CD4-positive, CD25-positive, alpha-beta regulatory T cell (primary cell): ENCODE measurements at places on chromosomes 12 and 14. TPM values are rescaled to one million over a fixed set of nuclear protein-coding genes. Genes with fewer than 3 reads are reported as not detected.

- no peak for DNase-seq
- H3K27me3 ChIP-seq = no peaks in the 10 kb centered on the region
- H3K36me3 ChIP-seq = peaks cover 9% of the 10 kb centered on the region
- no peak overlapping the region for H3K27ac ChIP-seq
- no peak overlapping the region for H3K4me3 ChIP-seq
Observed at GRCh38 chr14:102055181-102055901, 31.5 kb downstream of the HSP90AA1 start.

GRCh38 chr12:15563663-15564062, 225.5 kb downstream of the EPS8 start:
- no peaks in the 10 kb centered on the region for H3K36me3 ChIP-seq
- no peaks in the 10 kb centered on the region for H3K27me3 ChIP-seq
- peak; percentile 80 for DNase-seq
- H3K27ac ChIP-seq = peak overlapping the region; percentile 48
- peaks cover 29% of the 10 kb centered on the region for H3K4me1 ChIP-seq
- peak overlapping the region; percentile 77 for H3K4me3 ChIP-seq

DNA sequence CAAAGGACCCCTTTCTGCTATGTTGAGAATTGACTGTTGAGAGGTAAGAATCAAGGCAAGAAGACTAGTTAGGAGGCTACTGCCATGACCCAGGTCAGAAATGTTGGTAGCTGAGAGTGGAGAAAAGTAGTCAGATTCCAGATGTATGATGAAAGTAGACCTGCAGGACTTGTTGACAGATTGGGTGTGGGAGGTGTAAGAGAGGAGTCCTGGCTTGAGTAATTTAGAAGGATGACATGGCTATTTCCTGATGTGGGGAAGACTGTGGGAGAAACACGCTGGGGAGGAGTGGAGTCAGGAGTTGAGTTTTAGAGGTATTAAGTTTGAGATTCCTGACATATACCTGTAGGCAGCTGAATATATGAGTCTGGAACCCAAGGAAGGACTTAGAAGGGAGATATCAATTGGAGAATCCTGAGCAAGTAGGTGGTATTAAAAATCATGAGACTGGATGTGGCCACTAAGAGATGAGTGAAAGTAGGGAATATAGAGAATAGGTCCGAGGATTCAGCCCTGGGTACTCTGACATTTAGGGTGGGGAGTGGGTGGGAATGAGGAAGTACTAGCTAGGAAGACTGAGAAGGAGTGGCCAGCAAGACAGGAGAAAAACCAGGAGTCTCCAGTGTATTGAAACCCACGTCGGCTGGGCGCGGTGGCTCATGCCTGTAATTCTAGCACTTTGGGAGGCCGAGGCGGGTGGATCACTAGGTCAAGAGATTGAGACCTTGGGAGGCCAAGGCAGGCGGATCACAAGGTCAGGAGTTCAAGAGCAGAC, 12.6 kb upstream of the DDX47 start:
- no peaks in the 10 kb centered on the region for H3K36me3 ChIP-seq
- no peak overlapping the region for H3K27ac ChIP-seq
- peaks cover 20% of the 10 kb centered on the region for H3K4me1 ChIP-seq
- no peak for DNase-seq

DNA sequence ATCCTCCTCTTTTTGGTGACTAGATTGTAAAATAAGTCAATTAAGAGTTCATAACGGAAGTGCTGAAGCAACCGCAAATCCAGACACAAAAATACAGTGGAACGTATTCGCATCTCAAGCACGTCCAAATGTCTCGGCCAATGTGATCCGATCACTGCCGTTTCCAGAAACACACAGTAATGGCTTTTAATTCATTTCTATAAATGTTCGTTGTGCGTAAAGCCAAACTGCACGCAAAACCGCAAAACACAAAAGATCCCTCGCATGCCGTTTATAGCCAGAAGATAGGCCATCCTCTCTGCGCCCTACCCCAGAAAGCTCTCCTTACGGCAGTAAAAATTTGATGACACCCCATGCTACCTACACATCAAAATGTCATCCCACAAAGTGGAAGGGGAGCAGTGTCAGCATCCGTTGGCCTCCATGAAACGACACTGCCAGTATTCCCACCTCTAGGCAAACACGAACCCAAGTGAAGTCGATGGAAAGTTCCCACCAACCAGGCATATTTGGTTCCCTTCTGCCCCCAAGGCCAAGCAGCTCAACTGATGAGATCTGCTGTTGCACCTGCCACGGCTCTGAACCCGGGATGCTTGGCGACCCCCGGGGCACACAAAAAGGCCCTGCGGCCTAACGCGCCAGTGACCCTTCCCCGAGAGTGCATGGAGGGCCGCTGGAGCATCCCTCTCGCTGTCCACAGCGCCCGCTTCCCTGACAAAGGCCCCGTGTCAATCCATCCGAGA, 1.4 kb downstream of the HECTD4 start:
- H3K4me1 ChIP-seq = peaks cover 18% of the 10 kb centered on the region
- H3K36me3 ChIP-seq = no peaks in the 10 kb centered on the region
- no peak overlapping the region for H3K27ac ChIP-seq
- H3K27me3 ChIP-seq = no peaks in the 10 kb centered on the region
- DNase-seq = peak; percentile 9

- H3K27me3 ChIP-seq = no peaks in the 10 kb centered on the region
- no peak overlapping the region for H3K27ac ChIP-seq
- H3K4me1 ChIP-seq = no peaks in the 10 kb centered on the region
- no peaks in the 10 kb centered on the region for H3K36me3 ChIP-seq
- H3K4me3 ChIP-seq = no peak overlapping the region
- no peak for DNase-seq
Observed at GRCh38 chr12:111086947-111087700, 166.7 kb upstream of the MYL2 start.

DNA sequence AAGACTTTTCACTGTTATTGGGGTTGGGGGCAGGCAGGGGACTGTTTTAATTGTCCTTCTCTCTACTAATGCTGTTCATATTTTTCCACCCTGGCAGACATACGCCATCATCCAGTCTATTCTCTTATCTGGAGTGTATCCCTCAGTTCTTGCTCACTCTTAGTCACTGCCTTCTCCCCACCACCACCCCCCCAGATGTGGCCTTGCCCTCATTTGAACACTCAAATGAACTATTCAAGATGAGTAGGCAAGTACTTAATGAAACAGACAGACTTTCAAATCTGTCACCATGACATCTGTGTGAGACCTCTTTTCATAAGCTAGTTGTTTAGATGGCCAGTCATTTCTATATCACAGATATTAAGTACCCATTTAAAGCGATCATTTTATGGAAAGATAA, 10.1 kb downstream of the NUDT4 start:
- H3K4me3 ChIP-seq = no peak overlapping the region
- H3K4me1 ChIP-seq = peaks cover 13% of the 10 kb centered on the region
- H3K27ac ChIP-seq = no peak overlapping the region
- no peak for DNase-seq
- no peaks in the 10 kb centered on the region for H3K27me3 ChIP-seq
- H3K36me3 ChIP-seq = no peaks in the 10 kb centered on the region

- H3K27me3 ChIP-seq = no peaks in the 10 kb centered on the region
- no peak overlapping the region for H3K27ac ChIP-seq
- DNase-seq = no peak
- no peaks in the 10 kb centered on the region for H3K4me1 ChIP-seq
- H3K36me3 ChIP-seq = peaks cover 8% of the 10 kb centered on the region
- H3K4me3 ChIP-seq = no peak overlapping the region
Observed at GRCh38 chr14:100332797-100333196, 9.7 kb downstream of the SLC25A47 start.

- no peak overlapping the region for H3K27ac ChIP-seq
- H3K4me1 ChIP-seq = no peaks in the 10 kb centered on the region
- no peak overlapping the region for H3K4me3 ChIP-seq
- DNase-seq = no peak
Observed at GRCh38 chr12:43893670-43894069, 57.8 kb downstream of the TMEM117 start.

DNA sequence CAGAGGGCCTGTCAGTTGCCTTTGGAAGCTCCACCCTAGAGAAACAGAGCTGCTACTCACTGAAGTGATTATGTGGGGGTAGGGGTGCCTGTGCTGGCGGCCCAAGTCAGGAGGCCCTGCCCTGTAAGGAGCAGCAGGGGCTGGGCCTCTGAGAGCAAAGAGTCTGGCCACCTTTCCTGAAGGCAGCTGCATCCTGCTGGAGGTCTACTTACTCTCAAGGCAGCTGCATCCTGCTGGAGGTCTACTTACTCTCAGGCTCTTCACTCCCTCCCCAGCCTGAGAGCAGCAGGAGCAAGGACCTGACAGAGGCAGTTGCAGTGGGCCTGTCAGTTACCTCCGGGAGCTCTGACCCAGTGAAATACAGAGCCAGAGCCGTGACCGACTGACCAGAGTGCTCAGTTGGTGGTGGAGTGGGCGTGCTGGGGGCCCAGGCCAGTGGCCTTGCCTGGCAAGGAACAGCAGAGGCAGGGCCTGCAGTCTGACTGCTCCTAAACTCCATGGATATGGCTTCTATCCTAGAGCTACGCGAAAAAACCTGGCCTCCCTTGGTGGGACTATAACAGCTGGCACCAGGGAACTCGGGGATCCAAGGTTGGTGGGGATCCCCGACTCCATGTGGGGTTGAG, 32.3 kb downstream of the RAD51B start:
- H3K27me3 ChIP-seq = no peaks in the 10 kb centered on the region
- H3K36me3 ChIP-seq = no peaks in the 10 kb centered on the region
- H3K4me1 ChIP-seq = no peaks in the 10 kb centered on the region
- no peak overlapping the region for H3K27ac ChIP-seq
- no peak overlapping the region for H3K4me3 ChIP-seq

GRCh38 chr12:58529897-58530741, 390.2 kb downstream of the LRIG3 start:
- DNase-seq = no peak
- H3K4me1 ChIP-seq = no peaks in the 10 kb centered on the region
- no peak overlapping the region for H3K4me3 ChIP-seq
- no peak overlapping the region for H3K27ac ChIP-seq

GRCh38 chr12:40314927-40315326, 90.1 kb downstream of the LRRK2 start:
- no peak overlapping the region for H3K27ac ChIP-seq

DNA sequence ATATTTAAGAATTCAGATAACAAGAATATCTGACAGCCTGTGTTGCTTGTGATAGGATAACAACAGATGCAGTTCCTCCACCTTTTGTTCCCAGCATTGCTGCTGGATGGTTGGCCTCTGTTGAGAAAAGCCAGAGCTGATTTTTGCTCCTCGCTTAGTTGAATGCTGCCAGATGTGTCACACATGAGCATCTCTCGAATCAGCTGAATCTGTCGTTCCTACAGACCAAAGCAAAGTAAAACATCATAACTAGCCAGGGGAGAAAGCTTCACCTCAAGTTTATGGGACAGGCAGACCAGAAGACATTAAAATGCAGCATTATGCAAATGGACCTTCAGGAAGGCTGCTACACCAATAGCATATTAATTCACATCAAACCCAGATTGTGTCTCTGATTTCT, 20.1 kb downstream of the RACGAP1 start:
- DNase-seq = no peak
- peaks cover 25% of the 10 kb centered on the region for H3K36me3 ChIP-seq
- H3K27ac ChIP-seq = no peak overlapping the region
- peaks cover 11% of the 10 kb centered on the region for H3K4me1 ChIP-seq

DNA sequence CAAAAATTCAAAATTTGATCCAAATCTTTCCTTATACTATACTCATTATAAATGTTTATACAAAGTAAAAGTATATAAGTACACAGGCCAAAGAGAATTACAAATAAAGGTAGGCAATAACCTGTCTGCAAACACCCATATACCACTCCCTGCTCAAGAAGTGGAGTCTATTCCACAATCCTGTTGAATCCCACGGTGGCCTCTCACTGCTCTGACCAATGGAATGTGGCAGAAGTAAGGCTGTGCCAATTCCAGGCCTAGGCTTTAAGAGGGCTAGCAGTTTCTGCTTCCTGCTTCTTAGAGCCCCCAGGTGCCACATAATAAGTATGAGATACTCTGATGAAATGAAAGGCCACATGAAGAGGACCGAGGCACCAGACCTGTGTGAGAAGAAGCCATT, 79.8 kb upstream of the CFL2 start:
- no peak overlapping the region for H3K4me3 ChIP-seq
- no peak overlapping the region for H3K27ac ChIP-seq
- no peak for DNase-seq
- H3K4me1 ChIP-seq = no peaks in the 10 kb centered on the region
- H3K36me3 ChIP-seq = peaks cover 65% of the 10 kb centered on the region
- H3K27me3 ChIP-seq = no peaks in the 10 kb centered on the region

DNA sequence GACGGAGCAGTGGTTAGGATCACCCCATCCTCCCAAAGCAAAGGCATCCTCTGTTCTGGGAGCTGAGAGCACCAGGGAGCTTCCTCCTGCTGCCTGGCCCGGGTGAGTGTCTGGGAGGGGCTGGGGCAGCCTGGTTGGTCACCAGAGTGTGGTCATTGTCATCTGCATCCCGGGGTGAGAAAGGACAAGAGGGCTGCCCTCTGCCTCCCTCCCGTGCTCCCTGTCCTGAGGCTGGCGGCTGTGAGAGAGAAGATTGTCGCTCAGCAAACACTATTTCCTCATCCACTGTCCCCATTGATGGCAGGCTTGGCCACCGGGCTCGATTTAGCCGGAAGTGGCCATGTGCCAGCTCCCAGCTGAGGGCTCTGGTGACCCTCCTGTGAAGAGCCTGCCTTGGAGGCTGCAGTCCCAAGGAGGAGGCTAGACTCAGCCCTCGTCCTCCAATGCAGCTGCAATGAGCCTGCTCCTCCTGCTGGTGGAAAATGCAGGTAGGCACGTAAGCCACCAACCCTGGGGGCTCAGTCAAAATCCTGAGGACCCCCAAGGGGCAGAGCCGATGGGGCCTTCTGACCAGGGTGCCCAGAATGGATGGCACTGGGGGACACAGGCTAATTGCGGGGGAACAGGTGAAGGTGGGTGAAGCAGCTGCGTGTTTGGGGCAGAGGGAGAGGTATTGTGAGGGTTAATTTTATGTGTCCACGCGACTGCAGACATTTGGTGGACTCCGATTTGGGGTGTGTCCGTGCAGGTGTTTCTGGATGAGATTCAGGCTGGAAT, 155.7 kb downstream of the KIF26A start:
- H3K4me3 ChIP-seq = no peak overlapping the region
- H3K27me3 ChIP-seq = no peaks in the 10 kb centered on the region
- no peak overlapping the region for H3K27ac ChIP-seq
- H3K36me3 ChIP-seq = no peaks in the 10 kb centered on the region

DNA sequence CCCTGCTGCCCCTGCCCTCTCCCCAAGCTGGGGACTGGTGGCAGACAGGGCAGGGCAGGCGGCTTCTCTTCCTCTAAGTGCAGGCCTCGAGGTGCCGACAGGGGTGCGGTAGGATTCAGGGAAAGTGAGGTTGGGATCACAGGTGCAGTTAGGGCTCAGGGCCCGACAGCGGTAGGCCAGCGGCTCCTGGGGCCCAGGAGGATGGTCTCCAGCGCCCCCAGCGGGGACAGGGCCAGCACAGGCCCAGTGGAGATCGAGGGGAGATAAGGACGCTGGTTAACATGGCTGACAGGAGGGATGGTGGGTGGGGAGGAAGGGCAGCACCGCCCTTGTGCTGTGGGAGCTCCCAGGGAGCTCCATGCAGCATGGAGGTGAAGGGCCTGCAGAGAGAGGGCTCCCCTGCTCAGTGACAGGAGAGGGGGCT, 935 bp upstream of the CRIP1 start:
- no peaks in the 10 kb centered on the region for H3K36me3 ChIP-seq
- DNase-seq = peak; percentile 64
- H3K4me3 ChIP-seq = no peak overlapping the region
- H3K27ac ChIP-seq = peak overlapping the region; percentile 100

- H3K27me3 ChIP-seq = peaks cover 5% of the 10 kb centered on the region
- H3K4me1 ChIP-seq = peaks cover 13% of the 10 kb centered on the region
- H3K27ac ChIP-seq = no peak overlapping the region
- no peak for DNase-seq
- H3K36me3 ChIP-seq = no peaks in the 10 kb centered on the region
Observed at GRCh38 chr14:95315579-95315978, 4.1 kb downstream of the CLMN start.

The DNM1L gene
- polyA plus RNA-seq = 17.8 TPM

The TSHR gene
- polyA plus RNA-seq = 4.4 TPM

The DDX47 gene
- 63.2 TPM for polyA plus RNA-seq
